ENCODE measurements at places on chromosomes 5 and 9. TPM values are rescaled to one million over a fixed set of nuclear protein-coding genes. Genes with fewer than 3 reads are reported as not detected.

DNA sequence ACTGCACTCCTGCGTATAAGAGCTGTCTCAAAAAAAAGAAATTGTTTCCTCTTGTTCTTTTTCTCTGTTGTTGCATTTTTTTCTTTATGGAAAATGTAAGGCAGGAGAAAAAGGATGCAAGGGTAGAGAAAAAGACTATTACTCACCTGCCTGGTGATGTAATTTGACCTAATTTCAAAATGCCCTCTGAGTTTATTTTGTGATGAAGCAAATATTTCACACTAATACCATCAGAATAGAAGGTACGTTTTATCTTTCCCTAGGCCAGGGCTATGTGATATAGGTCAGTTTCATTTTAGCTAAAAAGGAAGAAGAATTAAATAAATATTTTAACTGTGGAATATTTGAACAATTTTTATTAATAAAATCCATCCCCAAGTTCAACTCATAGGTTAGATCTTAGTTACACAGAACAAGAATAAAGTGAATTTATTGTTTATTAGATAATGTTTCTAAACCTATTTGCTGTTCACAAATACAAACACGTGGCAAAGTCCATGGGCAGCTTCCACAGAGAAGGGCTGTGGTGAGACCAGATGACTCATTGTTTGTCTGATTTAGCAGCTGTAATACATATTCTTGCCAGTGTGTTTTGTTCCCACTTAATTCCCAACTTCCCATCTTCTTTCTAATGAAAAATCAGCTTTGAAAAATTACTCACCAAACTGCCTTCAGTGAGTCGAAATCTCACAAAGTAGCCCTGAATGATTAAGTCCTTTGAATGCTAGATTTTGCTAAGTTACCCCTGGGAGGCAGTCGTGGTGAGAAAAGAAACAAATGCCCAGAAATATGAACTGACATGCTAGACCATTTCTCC lies 52.8 kb upstream of the CCDC112 start:
- no peak for DNase-seq

DNA sequence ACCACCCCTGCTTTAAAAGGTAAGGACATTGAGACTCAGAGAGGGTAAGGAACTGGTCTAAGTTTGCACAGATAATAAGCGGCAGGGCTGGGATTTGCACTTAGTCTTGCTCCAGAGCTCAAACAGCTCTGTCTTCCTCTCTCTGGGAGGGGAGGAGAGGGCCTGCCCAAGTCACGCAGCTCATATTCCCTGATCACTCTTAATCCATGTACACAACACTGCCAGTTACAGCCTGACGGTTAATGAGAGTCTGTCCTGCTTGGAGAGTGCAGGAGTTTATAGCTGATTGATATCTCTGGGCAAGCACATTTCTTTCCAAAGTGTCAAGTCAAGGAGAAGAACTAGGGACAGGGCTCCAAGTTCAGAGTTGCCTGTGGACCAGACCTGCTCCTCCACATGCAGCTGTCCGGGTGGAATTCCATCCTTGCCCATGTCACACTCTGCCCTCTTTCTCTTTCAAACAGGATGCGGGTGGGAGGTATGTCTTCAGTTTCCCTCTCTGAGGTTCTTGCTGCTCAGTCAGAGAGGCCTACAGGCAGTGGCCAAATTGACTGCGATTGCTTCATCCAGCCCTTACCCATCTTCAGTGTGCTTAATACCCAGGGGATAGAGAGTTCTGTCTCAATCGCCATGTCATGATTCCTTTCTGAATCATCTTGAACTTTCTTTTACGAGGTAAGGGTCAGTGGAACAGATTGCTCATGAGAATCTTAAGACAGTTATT lies 54.5 kb downstream of the GALNT12 start:
- DNase-seq: no peak

DNA sequence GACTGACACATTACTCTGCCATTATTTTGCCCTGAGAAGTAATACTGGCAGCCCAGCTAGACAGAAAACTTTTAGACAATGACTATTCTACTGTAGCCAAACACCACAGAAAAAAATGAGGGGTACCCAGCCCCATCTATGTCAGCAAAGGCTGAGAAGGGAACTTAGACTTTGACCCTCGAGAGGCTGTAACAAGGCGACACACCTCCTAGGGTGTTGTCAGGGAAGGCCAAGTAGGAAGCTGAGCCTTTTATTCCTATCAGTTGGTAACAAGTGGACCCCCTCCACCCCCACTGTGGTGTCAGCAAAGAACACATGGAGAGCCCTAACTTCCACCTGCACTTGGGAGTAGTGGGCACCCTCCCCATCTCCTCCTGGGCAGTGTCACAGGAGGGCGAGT lies 55.6 kb downstream of the SPTLC1 start:
- DNase-seq: no peak

DNA sequence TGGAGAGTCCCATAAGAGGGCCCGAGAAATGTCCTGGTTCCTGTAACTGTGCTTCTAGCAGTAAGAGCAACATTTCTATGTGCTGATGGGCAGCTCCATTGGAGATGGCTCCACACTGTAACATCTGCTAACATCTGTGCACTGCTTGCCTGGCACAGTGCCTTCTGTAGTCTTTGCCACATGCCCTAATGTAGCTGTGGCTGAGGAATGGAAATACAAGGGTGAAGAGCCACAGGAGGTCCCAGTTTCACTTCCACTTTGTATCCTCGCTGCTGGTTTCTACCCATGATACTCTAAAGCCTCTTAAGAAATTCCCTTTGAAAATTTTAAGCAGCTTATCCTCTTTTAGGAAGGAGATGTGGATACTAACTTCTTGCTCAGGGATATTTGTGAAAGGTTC lies 97.4 kb downstream of the HOMER1 start:
- no peak for DNase-seq

DNA sequence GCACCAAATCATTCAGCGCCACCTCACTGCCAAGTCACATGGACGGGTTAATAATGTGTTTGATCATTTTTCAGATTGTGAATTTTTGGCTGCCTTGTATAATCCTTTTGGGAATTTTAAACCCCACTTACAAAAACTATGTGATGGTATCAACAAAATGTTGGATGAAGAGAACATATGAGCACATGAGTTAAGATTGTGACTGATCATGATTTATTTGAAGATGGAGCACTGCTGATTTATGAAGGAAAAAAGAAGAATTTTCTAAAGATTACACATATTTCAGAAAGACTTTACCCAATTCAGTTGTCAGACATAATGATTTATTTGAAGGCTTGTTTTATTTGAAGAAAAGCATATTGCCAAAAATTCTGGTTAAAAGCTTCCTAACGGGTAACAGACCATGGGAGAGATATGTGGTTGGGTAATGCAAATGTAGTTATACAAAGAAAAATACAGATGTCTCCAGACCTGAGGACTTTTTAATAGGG lies 37.4 kb downstream of the TNFAIP8 start:
- DNase-seq: no peak

- DNase-seq: no peak
These were observed 7.1 kb upstream of the DOCK2 start for GRCh38 chr5:169629847-169630548.

DNA sequence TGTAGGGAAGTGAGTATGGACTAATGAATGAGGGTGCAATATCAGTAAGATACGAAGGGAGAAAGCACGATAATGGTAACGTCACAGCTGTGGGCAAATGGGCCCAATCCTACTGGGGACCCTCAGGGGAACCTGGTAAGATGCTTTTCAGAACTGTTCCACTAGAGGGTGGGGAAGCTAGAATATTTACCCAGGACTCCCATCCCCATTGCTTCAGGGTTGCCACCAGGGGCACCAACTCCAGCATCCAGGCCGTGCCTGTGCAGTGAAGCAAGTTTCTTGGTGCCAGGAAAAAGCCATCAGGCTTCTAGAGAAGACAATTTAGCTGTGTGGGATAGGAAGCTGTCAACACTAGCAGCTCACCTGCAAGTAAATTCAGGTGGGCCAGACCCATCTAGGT lies 409.3 kb downstream of the AGTPBP1 start:
- no peak for DNase-seq

DNA sequence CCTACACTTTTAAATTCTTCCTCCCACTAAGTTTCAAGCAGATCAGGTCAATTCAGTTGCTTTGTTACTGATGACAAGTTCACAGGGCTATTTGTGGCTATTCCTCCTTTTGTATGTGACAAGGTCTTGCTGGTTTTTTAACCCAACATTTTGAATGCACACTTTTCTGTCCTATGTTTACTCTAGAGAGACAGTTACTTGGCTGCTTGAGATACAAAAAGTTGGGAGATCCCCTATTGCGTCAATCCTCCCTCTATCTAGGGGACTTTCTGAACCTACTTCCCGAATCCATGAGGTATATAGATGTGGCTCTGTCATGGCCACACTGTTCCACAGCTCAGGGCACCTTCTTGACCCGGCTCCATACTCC lies 386.7 kb downstream of the NTRK2 start:
- no peak for DNase-seq

GRCh38 chr9:88077071-88077617 lies 61.1 kb downstream of the SPATA31C2 start:
- no peak for DNase-seq

DNA sequence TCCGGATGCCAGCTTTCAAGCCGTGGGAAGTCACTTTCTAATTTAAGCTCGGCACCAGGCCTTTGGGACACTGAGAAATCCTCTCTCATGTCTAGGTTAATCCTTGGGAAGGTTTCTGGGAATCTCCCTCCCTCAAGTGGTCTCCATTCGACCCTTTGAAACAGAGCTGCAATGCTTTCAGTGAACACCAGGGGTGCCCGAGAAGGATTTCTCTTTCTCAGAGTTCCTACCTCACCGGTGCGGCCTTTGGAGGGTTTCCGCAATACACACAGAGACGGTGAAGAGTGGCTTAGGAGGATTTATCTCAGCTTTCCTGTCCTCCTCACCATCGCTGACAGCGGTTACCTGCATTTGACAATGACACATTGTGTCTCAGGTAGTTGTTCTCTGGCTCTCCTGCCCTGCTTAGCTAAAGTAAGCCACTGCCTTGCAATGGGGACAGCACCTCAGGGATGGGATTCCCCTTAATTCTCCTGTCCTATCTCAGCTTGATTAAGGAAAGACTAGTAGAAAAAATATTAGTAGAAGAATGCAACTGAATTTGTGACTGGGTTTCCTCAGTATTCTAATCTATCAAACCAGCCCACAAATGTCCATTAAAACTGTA lies 180.6 kb downstream of the GABRG2 start:
- DNase-seq: no peak

DNA sequence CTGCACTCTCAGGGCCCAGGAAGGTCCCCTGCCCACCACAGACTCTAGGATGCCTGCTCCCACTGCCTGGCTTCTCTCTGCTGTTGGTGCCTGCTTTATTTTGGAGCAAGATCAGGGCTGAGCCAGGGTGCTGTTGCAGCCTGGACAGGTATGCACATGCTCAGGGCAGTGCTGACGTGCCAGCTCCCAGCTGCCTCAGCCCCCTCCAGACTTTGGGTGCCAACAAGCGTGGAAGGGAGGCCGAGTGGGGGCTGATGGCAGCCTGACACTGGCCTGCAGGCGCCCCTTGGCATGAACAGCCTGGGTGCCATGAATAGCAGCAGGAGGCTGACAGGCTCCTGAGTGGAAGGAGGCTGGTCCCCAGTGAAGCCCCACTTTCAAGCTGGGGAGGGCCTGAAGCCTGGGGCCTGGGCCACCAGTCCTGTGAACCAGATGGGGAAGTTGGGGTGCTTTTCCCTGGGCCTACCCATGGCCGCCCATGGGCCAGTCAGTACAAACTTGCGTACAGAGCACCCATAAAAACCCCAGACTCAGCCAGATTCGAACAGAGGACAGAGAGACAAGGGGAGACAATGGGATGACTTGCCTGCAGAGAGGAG lies 6.8 kb downstream of the AMBP start:
- DNase-seq: no peak

GRCh38 chr5:75319638-75320037 lies 17.4 kb upstream of the HMGCR start:
- no peak for DNase-seq

- DNase-seq: no peak
These were observed 11.8 kb downstream of the TRUB2 start for GRCh38 chr9:128310461-128310860.

GRCh38 chr5:171701100-171701541 lies 84.5 kb upstream of the SMIM23 start:
- DNase-seq: no peak

GRCh38 chr9:82512728-82513127 lies 524.2 kb downstream of the SPATA31D1 start:
- no peak for DNase-seq

DNA sequence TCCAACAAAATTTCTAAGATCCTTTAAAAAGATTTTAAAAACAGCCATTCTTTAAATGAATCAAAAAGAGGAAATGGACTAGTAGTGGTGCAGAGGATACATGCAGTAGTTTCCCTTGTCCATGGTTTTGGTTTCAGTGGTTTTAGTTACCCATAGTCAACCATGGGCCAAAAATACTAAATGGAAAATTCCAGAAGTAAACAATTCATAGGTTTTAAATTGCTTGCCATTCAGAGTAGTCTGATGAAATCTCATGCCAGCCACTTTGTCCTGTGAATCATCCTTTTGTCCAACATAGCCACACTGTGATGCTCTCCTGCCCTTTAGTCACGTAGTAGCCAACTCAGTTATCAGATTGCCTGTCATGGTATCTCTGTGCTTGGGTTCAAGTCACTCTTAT lies 286.1 kb downstream of the ANXA1 start:
- DNase-seq: no peak

- no peak for DNase-seq
These were observed 65.2 kb downstream of the SREK1 start for GRCh38 chr5:66209350-66209749.

GRCh38 chr9:119310741-119311140 lies 58.5 kb downstream of the BRINP1 start:
- DNase-seq: no peak

- no peak for DNase-seq
These were observed 37.8 kb downstream of the CWC27 start for GRCh38 chr5:64806537-64806936.

GRCh38 chr9:96318921-96319565 lies 17.1 kb upstream of the HSD17B3 start:
- DNase-seq: no peak

DNA sequence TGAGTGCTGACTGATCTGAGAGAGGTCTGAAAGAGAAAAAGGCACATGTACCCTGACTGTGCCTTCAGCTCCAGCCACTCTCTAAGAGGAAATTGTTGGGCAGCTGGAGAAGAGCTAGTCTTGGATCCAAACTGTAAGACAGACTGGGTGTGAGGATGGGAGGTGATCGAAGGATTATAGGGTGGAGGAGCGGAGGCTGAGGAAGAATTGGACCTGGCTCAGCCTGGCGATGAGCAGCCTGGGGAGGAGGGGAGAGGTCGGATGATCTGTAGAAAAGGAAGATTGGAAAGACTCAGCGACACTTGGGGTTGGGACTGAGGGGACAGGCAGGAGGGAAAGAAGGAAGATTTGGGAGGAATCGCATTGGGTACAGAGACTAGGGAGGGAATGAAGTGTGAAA lies 98.6 kb upstream of the SLC25A48 start:
- DNase-seq: no peak

- DNase-seq: no peak
These were observed 254.2 kb downstream of the RFX3 start for GRCh38 chr9:3271581-3271980.

GRCh38 chr9:16825331-16825725 lies 45.1 kb downstream of the BNC2 start:
- DNase-seq: no peak

- DNase-seq: no peak
These were observed 385.1 kb upstream of the IRX1 start for GRCh38 chr5:3210531-3210930.

ARHGEF37 gene
- total RNA-seq: 1.4 TPM

TMEM174 gene
- total RNA-seq: not detected

FOXD4L3 gene
- 0.47 TPM for total RNA-seq

LCP2 gene
- total RNA-seq: 1.4 TPM

DMRT3 gene
- 0.16 TPM for total RNA-seq

SPINK7 gene
- total RNA-seq: not detected

CCDC171 gene
- 56.5 TPM for total RNA-seq

F12 gene
- 3.9 TPM for total RNA-seq

PCDHA2 gene
- 11.5 TPM for total RNA-seq

PCDHB12 gene
- total RNA-seq: 14.8 TPM

PAXX gene
- total RNA-seq: 13.6 TPM
